ENCODE measurements at places on chromosomes 16 and 17.

- no peaks in the 10 kb centered on the region for H3K27me3 ChIP-seq
- no peak overlapping the region for H3K27ac ChIP-seq
- H3K4me1 ChIP-seq = peaks cover 7% of the 10 kb centered on the region
- DNase-seq = no peak
- H3K36me3 ChIP-seq = no peaks in the 10 kb centered on the region
- H3K4me3 ChIP-seq = no peak overlapping the region
Observed at GRCh38 chr16:85017151-85017550, 5.8 kb upstream of the ZDHHC7 start.

DNA sequence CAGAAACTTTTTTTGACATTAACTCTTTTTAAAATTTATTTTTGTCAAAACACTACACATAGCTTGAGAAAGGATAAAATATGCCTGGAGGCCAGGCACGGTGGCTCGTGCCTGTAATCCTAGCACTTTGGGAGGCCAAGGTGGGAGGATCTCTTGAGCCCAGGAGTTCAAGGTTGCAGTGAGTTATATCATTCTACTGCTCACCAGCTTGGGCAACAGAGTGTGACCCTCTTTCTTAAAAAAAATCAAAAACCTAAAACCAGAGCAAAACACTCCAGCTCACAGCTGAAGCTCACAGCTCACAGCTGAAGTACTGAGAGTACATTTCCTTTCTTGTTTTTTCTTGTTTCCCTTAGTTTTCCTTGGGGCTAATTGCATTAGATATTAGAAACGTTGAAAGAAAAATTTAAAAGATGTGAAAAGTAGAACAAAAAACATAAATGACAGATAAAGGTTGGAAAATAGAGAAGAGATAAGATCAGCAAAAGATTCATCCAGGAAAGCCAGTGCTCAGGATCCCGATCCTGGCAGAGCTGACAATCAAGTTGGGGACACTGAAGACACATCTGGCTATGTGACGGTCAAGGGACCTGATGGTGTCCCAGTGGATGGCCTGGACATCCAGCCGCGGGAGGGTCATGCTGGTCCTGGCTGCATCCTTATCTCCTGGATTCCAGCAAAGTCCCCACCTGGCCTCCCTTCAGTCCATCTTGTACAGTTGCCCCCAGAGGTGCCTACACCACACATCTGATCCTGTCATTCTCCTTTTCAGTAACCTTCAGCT lies 9.8 kb downstream of the CHST6 start:
- H3K27me3 ChIP-seq = no peaks in the 10 kb centered on the region
- H3K4me1 ChIP-seq = no peaks in the 10 kb centered on the region
- DNase-seq = no peak
- H3K27ac ChIP-seq = no peak overlapping the region
- H3K36me3 ChIP-seq = peaks cover 15% of the 10 kb centered on the region

GRCh38 chr16:74795104-74795503 lies 20.5 kb upstream of the FA2H start:
- H3K4me3 ChIP-seq = no peak overlapping the region
- no peaks in the 10 kb centered on the region for H3K27me3 ChIP-seq
- DNase-seq = peak; percentile 62
- no peak overlapping the region for H3K27ac ChIP-seq

DNA sequence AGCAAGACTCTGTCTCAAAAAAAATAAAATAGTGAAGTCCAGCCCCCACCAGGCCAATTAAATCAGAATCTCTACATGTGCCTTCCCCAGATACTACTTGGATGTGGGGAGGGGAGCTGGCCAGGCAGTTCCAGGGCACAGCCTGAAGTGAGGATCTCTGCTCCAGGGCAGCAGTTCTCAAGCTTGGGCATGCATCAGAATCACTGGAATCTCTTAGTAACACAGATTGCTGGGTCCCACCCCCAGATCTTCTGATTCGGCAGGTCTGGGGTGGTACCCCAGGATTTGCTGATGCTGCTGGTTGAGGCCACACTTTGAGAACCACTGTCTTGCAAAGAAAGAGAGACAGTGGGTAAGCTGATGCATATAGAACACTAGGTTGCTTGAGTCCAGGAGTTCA lies 8.3 kb upstream of the CDH5 start:
- H3K4me3 ChIP-seq = no peak overlapping the region
- DNase-seq = no peak
- H3K27me3 ChIP-seq = peaks cover 5% of the 10 kb centered on the region
- no peak overlapping the region for H3K27ac ChIP-seq
- H3K4me1 ChIP-seq = peaks cover 25% of the 10 kb centered on the region

DNA sequence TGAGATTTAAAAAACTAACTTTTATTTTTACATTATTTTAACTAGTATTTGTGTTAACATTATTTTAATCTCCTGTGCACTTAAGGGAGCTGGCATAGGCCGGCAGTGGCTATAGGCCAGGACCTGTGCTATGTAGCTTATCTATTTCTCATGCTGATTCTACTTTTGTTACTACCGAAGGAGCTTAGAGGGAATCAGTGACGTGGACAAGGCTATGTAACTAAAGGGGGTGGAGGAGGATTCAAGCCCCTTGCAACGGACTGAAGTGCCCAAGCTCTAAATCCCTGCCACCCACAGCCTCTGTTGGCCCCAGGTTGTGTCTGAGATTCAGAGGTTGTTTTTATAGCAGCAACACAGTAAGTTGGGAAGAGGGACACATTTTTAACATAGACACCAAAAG lies 356.4 kb downstream of the WWOX start:
- H3K36me3 ChIP-seq = no peaks in the 10 kb centered on the region
- no peak for DNase-seq
- H3K27me3 ChIP-seq = no peaks in the 10 kb centered on the region
- H3K4me1 ChIP-seq = no peaks in the 10 kb centered on the region
- H3K4me3 ChIP-seq = no peak overlapping the region
- H3K27ac ChIP-seq = no peak overlapping the region

DNA sequence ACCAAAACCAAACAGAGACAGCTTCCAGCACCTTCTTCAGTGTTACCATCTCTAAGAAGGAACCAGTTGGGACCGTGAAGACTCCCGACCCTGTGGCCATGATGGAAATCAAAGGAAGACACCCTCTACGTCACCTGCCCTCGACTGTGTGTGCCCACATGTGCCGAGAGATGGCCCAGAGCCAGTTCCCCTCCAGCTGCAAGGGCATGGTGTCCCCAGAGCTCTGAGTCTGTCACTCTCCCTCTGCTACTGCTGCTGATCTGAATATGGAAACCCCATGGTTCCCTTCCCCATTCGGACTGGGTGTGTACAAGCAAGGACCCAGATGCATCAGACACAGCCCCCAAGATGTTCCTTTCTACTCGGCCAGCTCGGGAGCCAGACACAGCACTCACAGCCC lies 76.4 kb downstream of the SOCS1 start:
- no peak for DNase-seq
- H3K27me3 ChIP-seq = no peaks in the 10 kb centered on the region
- no peak overlapping the region for H3K27ac ChIP-seq
- H3K36me3 ChIP-seq = peaks cover 64% of the 10 kb centered on the region
- peaks cover 6% of the 10 kb centered on the region for H3K4me1 ChIP-seq
- no peak overlapping the region for H3K4me3 ChIP-seq

Measured in spinal cord (tissue), 10 donors.